NT2/D1 (cell line): ENCODE measurements at places on chromosomes 4 and X.

- no peak for DNase-seq
These were observed 678.8 kb upstream of the NR3C2 start for GRCh38 chr4:149121023-149121404.

DNA sequence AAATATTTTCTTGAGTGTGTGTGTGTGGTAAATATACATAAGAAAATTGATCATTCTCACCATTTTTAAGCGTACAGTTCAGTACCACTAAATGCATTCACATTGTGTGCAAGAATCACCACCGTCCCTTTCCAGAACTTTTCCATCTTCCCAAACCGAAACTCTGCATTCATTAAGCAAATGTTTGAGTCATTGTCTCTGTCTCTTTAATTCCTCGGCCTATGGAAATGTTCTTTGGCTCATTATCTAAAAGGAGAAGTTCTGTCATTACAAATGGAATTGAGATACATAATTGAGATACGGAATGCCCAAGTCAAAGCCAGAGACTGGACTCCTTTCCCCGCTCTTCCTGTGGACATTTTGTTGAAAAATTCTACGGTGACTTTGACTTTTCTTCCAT is 168.9 kb downstream of the DCLK2 start:
- no peak for DNase-seq

DNA sequence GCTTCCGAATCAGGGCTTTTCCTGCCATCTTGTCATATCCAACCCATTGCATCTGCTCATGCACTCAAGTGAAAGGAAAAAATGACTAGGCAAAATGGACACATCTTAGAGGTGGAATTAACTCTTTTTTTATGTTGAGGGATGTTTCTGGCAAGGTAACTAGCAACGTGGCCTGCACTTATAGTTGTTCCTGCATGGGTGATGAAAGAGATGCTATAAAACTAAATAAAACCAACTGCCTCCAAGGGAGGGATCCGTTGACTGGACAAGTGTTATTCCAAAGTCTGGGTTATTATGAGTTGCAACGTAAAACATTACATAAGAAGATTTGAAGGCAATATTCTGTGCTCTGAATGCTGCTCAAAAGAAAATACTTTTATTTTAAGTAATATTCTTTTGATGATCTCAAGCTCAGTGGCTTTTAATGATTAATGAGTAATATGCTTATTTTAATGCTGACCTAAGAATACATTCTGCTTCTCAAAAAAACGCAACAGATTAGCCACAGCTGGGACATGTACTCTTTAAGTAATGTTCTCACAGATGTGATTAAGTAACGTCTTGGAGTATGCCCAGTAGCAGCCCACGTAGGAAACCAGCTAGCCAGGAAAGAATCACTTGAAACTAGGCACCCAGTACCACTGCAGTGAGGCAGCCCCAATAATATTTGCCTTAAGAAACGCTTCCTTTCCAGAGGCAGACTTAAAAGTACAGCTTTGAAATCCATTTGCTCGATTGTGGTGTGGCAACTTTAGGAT is 27.4 kb downstream of the KLF3 start:
- no peak for DNase-seq

- DNase-seq, result no peak
These were observed 47.8 kb downstream of the SHISA3 start for GRCh38 chr4:42445038-42445437.

DNA sequence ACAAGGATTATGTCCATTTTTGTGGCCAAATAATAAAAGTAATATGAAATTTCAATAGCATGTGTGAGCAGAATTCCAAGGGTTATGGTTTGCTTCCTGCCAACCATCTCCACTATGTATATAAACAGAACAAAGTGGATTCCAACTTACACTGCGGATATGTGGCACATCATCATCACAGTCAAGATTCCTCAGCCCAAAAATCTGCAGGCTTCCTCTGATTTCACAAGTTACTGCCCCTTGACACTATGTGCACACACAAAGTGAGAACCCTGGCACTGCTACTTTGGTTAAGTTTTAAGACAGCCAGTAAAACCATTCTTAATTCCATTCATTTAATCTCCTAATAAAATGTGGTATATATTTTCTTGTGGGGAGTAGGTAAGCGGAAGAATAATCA is 76.4 kb downstream of the LEF1 start:
- no peak for DNase-seq

DNA sequence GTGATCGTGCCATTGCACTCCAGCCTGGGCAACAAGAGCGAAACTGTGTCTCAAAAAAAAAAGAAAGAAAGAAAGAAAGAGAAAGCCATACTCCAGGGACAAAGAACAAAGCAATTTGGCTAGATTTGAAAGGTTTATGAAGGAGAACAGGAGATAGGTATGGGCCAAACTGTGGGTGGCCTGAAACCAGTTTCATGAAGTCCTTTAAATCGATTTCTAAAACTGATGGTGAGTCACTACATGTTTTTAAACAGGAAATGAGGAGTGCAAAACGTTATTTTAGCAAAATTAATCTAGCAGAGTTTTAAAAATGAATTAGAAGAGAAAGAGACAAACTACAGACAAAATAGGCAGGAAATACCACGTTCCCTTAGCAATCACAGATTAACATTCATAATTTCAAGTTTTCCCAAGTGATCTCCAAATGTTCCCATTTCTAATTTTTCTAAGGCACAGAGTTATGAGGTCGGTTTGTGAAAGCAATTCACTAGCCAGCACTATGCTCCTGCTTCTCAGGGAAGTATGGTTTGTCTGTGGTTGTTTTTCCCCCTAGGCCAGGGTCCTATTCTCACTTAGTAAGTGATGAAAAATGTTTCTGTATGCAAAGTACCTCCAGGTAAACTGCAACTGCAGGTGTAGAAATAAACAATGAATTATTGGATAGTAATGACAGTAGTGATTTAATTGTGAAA is 190.6 kb downstream of the PPP3CA start:
- no peak for DNase-seq

GRCh38 chr4:75025431-75025830 is 92.5 kb downstream of the PARM1 start:
- DNase-seq, result no peak

DNA sequence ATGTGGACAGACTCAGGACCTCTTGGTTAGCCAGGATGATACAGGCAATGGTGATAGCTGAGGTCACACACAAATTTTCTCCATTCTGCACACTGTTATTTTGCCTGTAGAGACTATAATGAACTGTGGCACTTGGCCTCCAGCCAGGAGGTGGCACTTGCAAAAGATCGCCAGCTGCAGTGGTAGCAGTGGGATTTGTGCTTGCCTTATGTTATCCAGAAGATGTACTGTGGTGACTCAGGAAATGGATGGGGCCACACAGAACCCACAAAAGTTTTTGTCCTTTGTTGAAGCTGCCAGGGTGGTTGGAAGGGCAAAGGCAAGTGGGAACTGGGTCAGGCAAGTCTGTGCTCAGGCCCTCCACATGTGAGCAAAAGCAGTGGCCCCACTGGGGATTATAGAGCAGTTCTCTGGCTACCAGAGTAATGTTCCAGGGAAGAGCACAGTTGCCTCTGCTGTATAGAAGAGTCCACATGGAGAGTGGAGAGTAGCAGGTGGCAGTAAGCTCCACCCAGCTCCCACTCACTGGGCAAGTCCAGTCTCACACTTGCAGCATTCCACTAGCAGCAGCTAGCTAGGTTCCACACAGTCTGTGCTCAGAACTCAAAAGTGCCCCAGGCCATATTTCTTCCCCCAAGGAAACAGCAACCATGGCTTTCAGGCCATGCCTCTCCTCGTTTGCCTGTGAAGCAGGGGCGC is 5.9 kb upstream of the C4orf17 start:
- no peak for DNase-seq

DNA sequence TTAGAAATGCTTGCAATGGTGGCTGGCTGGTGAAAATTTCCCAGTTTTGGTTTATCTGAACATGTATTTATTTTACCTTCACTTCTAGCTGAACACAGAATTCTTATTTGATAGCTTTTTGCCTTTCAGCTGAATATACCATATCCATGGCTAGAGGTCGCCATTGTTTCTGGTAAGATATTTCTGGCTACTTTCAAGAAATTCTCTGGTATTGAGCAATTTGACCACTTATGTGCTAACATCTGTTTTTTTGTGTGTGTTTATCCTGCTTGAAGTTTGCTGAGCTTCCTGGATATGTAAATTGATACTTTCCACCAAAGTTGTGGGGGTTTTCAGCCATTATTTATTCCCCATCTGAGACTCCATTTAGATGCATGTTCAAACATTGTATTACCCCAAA is 75.4 kb downstream of the FBXW7 start:
- DNase-seq, result no peak
